Mammary epithelial cell (primary cell): ENCODE measurements at places on chromosomes 1 and 21.
A peak's percentile ranks its signal among the peaks of the same experiment; 100 is the strongest.

GRCh38 chr1:185406691-185407009 lies 89.6 kb upstream of the IVNS1ABP start:
- DNase-seq, result no peak

- DNase-seq, result no peak
These were observed 184.9 kb downstream of the DYRK1A start for GRCh38 chr21:37551331-37551992.

DNA sequence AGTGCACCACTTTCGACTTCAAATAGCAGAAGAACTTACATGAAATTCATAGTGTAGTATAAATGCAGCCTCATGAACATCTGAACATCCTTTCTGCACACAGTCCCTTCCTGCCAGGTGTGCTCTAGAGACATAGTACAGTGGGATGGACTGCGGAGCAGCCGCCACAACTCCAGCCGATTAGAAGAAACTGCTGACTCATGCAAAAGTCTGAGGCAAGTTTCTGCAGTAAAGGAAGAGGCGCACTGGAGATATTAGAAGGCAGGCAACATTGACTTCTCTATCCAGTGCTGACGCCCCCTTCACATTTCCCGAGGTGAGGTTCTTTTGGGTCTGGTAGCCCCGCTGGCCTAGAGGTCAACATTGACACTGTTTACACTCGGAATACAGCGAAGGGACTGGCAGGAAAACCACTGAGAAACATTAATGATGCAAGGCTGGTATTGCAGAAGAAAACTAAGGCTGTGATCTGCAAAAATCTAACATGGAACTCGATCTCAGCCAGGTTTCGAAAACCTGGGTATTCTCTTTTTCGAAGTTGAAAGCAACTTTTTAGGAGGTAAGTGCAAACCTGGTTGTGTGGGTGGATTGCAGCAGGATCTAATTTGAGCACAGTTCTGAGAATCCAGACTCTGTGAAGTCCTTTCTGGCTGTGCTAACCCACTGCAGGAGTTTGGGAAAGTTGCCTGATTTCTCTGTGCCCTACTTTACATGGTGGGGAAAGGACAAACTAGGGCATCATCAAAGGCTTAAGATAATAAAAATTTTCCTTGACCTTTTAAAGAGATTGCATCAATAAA lies 90.7 kb downstream of the CDC7 start:
- no peak for DNase-seq

DNA sequence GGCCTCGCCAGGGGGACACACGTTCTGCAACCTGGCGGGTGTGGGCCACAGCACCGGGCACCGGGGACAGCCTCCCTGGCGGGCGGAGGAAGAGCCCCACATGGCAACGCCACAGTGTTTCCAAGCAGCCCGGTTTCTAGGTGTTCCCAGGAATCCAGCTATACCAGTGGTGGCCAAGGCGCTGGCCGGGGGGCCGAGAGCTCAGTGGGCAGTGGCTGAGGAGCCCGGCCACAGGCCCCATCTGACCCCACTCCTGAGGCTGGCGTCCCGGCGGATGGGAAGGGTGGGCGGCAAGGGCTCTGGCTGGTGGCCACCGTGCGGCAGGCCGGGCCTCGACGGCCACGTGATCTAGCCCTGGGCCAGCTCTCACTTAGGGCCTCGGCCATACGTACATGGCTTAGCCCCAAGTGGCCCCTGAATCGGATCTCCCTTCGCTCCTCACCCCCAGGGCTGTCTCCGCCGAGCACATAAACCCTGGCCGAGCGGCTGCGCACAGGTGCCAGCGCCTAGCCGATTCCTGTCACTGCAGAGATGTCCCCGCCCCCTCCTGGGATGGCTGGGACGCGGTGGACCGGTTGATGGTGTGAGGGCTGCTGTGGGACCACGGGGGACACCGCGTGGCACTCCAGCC lies 68.7 kb downstream of the MORN1 start:
- DNase-seq, result no peak

DNA sequence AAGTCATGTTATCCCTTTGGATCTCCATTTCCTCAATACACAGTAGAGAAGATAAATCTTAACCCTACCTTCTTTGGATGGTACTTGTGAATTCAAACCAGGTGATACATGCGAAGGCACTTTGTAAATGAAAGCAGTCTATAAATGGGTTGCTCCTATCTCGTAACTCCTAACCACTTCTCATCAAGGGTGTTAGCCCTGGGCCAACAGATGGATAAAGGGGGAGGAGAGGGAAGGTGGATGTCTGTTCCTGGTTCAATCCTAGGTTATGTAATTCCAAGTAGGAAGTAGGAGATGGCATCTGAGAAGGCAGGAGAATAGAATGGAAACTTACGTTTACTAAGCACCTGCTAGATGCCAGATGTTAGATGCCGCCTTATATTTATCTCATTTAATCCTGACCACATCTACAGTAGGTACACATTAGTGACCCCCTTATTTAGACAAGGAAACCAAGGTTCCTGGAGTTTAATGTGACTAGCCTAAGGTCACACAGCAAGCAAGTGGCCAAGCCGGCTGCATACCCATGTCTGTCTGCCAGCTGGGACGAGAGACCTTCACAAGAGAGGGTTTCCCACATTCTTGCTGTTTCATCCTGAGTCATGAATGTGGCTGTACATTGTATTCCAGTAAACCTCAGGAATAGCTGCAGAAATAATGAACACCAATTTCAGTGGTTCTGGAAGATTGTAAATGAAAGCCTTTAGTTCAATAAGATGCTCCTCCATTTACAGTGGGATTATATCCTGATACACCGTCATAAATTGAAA lies 47.7 kb downstream of the ELAVL4 start:
- DNase-seq, result peak; percentile 58

DNA sequence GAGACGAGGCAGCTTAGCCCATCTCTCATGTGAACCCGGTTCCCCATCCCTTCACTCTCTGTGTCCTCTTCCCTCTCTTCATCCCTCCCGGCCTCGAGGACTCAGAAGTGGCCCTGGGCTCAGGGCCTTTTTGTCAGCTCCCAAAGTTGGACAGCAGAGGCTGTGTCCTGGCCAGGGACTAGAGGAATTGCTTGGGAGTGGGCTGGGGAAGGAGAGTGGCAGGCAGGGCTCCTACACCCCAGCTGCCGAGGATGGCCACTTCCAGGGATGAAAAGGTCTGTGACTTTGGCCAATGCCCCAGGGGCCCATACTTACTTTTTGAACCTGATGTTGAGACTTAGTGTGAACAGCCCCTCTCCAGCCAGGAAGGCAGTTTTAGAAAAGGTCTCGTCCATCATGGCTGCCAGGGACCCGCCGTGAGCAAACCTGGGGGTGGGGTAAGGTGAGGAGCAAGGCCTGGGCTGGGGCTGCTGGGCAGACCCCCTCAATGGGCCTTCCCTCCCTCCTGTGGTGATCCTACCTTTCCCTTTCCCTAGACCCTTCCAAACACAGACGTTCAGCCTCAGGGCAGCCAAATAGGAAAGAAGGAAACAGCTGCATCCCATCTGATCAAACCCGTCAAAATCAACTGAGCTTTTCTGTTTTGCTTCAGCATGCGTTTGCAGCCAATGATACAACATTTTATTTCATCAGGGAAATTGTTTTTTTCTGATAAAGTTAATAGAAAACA lies 5.5 kb downstream of the THEM5 start:
- no peak for DNase-seq

DNA sequence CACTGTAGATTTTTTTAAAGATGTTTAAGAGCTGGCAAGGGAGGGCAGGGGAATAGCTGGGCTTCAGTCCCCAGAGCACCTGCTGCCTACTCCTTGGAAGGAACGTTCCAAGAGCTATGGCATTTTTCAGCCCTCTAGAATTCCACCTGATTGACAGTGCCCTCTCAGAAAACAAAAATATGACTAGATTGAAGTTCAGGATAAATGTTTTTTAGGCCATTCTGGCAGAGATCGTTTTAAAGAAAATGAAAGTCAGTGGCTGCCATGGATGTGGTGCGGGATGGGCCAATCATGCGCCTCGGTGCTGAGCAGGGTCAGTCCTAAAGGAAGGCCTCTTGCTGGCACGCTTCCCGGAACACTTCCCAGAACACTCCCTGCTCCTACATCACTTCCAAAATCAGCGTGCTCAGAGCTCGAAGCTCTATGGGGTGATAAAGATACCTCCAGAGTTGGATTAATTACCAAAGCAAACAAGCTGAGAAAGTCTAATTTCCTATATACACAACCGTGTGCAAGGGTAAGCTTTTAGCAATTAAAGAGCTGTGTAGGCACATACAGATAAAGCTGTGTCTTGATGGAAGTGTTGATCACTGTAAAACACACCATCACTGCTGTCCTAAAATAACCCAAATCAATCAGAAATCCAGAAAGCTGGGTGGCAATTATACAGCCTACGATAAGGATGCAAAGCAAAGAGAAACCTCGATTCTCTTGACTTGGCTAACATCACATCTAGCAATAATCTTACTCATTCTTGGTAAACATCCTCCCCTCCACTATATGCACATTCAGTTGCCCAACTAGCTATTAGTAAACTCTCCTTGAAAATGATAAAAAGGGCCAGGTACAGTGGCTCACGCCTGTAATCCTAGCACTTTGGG lies 34.6 kb downstream of the TGFBR3 start:
- no peak for DNase-seq

GRCh38 chr1:200107004-200107470 lies 79.5 kb downstream of the NR5A2 start:
- DNase-seq, result no peak

- DNase-seq, result no peak
These were observed 29.1 kb upstream of the KLF17 start for GRCh38 chr1:44089371-44090048.

- no peak for DNase-seq
These were observed 582.4 kb downstream of the LTN1 start for GRCh38 chr21:28410256-28410655.

- DNase-seq, result no peak
These were observed 144.4 kb upstream of the FGGY start for GRCh38 chr1:59152511-59152910.

DNA sequence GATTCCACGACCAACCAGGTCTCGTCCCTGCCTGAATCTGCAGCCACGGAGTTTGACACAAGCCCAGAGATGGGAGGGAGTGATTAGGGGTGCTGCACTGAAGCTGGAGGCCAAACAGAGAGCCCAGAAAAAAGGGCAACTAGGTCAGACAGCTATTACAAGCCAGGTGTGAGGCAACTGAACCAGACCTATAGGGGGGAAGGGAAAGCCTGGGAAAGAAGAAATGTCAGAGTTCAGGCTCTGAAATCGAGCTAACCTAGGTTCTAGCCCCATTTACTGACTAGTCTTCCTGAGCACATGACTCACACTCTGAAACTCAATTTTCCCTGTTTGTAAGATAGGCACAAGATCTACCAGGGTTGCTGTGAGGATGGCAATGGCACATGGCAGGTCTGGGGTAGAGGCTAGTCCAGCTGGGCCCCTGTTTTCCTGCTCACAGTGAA lies 1.7 kb downstream of the DHCR24 start:
- DNase-seq, result no peak
